ENCODE measurements at places on chromosomes 3 and 15. TPM values are rescaled to one million over a fixed set of nuclear protein-coding genes. Genes with fewer than 3 reads are reported as not detected.

The NPHP3 gene
- 13.1 TPM for polyA plus RNA-seq

The CTSH gene
- 544 TPM for polyA plus RNA-seq

The TGM4 gene
- not detected for polyA plus RNA-seq

The C15orf39 gene
- 16.4 TPM for polyA plus RNA-seq

The LRRN1 gene
- 25.6 TPM for polyA plus RNA-seq

The IGDCC3 gene
- 14.8 TPM for polyA plus RNA-seq

The EFCC1 gene
- polyA plus RNA-seq = 0.11 TPM

The PAQR9 gene
- 3.8 TPM for polyA plus RNA-seq

The SLC28A2 gene
- polyA plus RNA-seq = 0.29 TPM

The CD200R1 gene
- polyA plus RNA-seq = not detected

The TLR9 gene
- polyA plus RNA-seq = not detected

The MED12L gene
- 0.07 TPM for polyA plus RNA-seq

The DISP2 gene
- polyA plus RNA-seq = 1.5 TPM

The ITGB5 gene
- polyA plus RNA-seq = 113 TPM

The RHOA gene
- polyA plus RNA-seq = 392 TPM

The RPUSD3 gene
- 74.7 TPM for polyA plus RNA-seq

The CCDC33 gene
- 0.86 TPM for polyA plus RNA-seq

The SNTN gene
- polyA plus RNA-seq = not detected

The FANCD2OS gene
- not detected for polyA plus RNA-seq

The LCTL gene
- 1.8 TPM for polyA plus RNA-seq

The DOCK3 gene
- polyA plus RNA-seq = 1.9 TPM

The ANKDD1A gene
- polyA plus RNA-seq = 5.8 TPM

The GLDN gene
- 0.68 TPM for polyA plus RNA-seq

The CSK gene
- polyA plus RNA-seq = 19.1 TPM

The C3orf85 gene
- 52.2 TPM for polyA plus RNA-seq

The LARP6 gene
- 50.0 TPM for polyA plus RNA-seq

The GRK7 gene
- polyA plus RNA-seq = not detected

The MKRN2OS gene
- polyA plus RNA-seq = 2.6 TPM

The ATP8B4 gene
- polyA plus RNA-seq = 1.3 TPM

The GCSAM gene
- 1.3 TPM for polyA plus RNA-seq

The ST3GAL6 gene
- polyA plus RNA-seq = 9.6 TPM

The CYP1A2 gene
- 0.17 TPM for polyA plus RNA-seq

The DPPA2 gene
- not detected for polyA plus RNA-seq

The MINAR1 gene
- 0.74 TPM for polyA plus RNA-seq

The TM4SF4 gene
- 366 TPM for polyA plus RNA-seq

The TEX55 gene
- polyA plus RNA-seq = not detected

The KBTBD13 gene
- polyA plus RNA-seq = 0.56 TPM

The CFAP100 gene
- not detected for polyA plus RNA-seq

The A4GNT gene
- polyA plus RNA-seq = not detected

The CP gene
- polyA plus RNA-seq = 12.5 TPM

The SAMD7 gene
- polyA plus RNA-seq = not detected

The PCOLCE2 gene
- polyA plus RNA-seq = 5.5 TPM

The LIPH gene
- 7.5 TPM for polyA plus RNA-seq

The NRROS gene
- polyA plus RNA-seq = not detected

The TMEM212 gene
- polyA plus RNA-seq = not detected

The LTF gene
- polyA plus RNA-seq = 0.27 TPM

The ALDH1L1 gene
- polyA plus RNA-seq = 22.6 TPM

The FYCO1 gene
- 9.0 TPM for polyA plus RNA-seq

The LRRC34 gene
- polyA plus RNA-seq = 0.50 TPM

The RNF123 gene
- polyA plus RNA-seq = 39.1 TPM

The MCTP2 gene
- polyA plus RNA-seq = 8.1 TPM

The SLC22A13 gene
- polyA plus RNA-seq = not detected

The MYRIP gene
- polyA plus RNA-seq = not detected

The CCR3 gene
- polyA plus RNA-seq = not detected

The SLC24A1 gene
- polyA plus RNA-seq = 3.6 TPM

The CLEC3B gene
- polyA plus RNA-seq = 2.6 TPM

The SLC6A20 gene
- 5.7 TPM for polyA plus RNA-seq

The GOLGA8N gene
- 0.99 TPM for polyA plus RNA-seq
